Posterior vena cava (tissue), 2 donors: ENCODE measurements at places on chromosomes 11 and 22. TPM values are rescaled to one million over a fixed set of nuclear protein-coding genes. Genes with fewer than 3 reads are reported as not detected.

DNA sequence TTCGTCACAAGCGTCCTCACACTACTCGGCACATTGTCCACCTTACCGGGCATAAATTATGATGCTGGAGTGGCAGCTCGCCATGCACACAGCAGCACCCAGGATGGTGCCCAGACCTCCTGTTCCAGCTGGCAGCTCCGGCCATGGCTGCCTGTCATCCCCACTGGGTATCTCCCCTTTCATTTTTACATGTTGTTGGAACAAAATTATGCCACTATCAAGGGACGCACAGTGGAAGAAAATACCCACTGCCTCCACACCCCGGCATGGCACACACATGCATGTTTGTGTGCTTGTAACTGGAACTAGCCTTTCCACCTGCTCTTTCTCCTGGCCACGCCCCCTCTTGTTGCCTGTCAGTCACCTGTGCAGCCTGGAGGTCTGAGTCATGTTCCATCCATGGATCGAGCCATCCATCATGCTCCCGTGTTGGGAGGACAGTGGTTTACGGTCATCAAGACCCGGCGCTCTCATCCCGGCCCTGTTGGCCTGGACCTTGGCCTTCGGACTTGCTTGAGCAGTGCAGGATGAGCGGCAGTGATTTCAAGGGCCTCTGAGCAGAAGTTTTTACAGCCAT is 1069.6 kb downstream of the BRD1 start:
- peak; percentile 30 for DNase-seq

C11orf97 gene
- not detected for total RNA-seq

MUC6 gene
- total RNA-seq: not detected

DNA sequence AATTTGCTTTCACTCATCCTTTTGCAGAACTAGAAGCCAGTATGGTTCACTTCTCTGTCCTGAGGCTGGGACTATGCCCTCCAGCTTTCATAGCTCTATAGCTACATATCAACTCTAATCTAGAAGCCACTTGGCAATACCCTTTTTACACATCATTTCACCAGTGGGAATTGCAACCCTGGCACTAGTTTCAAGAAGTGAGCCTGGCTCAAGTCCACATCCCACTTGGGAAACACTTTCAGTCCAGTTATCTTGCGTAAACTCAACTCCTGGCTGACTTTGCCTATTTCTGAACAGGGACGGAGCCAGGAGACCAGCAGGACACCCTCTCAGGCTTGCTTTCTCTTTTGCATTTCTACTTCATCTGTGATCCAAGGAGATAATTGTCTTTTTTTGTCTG is 19.9 kb upstream of the FAT3 start:
- DNase-seq: no peak

- no peak for DNase-seq
These were observed 247.6 kb downstream of the CADM1 start for GRCh38 chr11:115256397-115257197.

- DNase-seq: no peak
These were observed 803.2 kb upstream of the CCDC90B start for GRCh38 chr11:84089072-84090057.

LRRC74B gene
- not detected for total RNA-seq

GRCh38 chr22:46185283-46185682 is 35.0 kb downstream of the PPARA start:
- DNase-seq: no peak

DNA sequence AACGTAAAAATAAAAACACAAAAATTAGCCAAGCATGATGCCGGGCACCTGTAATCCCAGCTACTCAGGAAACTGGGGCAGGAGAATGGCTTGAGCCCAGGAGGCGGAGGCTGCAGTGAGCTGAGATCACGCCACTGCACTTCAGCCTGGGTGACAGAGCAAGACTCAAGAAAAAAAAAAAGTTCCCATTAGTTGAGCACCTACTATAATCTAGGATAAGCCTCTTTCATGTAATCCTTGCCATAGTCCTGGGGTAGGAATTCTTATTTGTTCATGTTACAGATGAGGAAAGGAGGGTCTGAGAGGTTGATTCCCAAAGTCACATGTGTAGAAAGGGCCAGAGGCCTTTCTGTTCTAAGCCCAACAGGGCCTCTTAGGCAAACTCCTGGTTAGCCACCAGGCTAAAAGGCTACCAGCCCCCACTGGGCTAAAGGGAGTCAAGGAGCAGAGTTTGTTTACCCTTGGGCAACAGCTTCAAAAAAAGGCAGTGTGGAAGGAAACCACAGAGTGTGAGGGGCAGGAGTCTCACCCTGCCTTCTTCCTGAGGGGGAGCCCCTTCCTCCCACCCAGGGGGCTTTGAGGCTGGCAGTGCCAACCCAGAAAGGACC is 21.6 kb upstream of the CSNK1E start:
- peak; percentile 25 for DNase-seq

YPEL4 gene
- 1.3 TPM for total RNA-seq

GALNT18 gene
- total RNA-seq: 21.4 TPM

CRYBB2 gene
- not detected for total RNA-seq
